Adipocyte (in vitro differentiated cells): ENCODE measurements at places on chromosomes 12 and 14.
A peak's percentile ranks its signal among the peaks of the same experiment; 100 is the strongest.

DNA sequence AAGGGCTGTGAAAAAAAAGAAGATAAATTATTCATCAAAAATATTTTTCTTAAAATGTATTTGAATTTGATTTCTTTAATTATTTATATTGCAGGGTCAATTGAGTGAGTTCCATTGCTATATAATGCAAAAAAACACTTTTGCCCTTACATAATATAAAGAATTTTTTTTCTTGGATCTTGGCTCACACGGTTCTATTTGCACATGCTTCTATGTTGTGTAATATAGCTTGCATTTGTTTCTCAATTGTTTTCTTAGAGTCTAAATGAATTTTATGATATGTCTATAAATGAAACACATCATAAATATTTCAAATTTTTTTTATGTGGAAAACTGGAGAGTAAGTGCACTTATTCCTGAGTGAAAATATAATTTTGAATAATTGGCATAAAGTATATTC is 694.2 kb downstream of the SLC6A15 start:
- peak; percentile 63 for DNase-seq

GRCh38 chr12:116236148-116236731 is 41.3 kb downstream of the MED13L start:
- DNase-seq = peak; percentile 75

DNA sequence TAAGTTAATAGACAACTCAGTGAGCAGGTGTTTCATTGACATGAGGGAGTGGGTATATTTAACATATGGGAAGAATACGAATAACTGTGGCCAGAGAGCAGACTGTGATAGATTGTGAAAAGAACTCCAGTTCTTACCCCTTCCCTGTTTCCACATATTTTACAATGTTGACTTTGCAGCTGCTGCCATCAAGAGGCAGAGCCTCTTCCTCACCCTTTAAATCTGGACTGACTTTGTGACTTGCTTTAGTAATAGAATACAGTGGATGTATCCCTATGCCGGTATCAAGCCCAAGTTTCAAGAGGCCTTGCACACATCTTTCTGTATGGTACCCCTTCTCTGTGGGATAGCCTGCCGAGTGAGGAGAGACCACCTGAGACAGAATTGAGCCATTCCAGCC is 356.7 kb downstream of the ETNK1 start:
- peak; percentile 13 for DNase-seq

DNA sequence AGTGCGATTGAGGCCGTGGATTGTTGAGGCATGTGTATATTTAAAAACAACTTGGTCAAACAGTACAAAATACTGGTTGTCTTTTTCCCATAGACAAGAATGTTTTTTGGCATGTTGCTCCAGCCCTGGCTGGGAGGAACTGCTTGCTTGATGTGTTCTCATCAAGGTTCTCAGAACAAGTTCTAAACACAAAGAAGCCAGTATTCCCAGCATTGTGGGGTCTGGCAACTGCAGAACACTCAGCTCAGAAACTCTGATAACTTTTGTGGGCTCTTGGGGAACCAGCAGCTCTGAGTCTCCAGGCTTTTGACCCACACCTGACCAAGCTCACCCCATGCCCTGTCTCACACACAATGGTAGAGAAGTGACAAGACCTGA is 27.1 kb upstream of the DICER1 start:
- DNase-seq = peak; percentile 20

- DNase-seq = peak; percentile 26
Measured at GRCh38 chr12:84793558-84794367, 118.8 kb downstream of the SLC6A15 start.

DNA sequence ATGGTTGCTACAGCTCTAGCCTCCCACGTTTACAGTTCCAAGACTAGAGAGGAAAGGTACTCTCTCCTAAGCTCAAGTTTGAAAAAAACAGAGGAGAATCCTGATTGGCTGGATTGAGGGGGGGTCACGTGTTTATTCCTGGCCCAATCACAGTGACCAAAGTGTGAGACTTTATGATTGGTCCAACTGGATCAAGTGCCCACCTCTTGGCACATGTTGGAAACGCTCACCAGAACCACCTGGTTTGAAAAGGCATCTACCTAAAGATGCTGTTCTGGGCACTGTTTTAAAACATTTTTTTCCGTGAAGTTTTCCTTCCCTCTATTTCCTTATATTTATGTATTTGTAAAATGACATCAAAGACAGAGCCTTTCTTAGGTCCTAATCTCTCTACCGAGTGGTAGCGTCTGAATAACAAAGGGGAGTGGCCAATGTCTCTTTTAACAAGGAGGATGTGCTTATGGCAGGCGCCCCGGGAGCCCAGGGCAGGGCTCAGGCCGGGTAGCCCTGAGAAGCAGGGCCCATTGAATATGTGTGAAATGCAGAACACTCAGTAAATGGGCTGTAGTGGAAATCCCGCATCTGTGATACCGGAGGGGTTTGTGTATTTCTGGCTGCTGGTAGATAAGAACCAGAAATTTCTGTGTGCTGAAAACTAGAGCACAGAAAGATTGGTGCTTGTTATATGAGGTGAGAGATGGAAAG is 146.2 kb downstream of the ATP23 start:
- DNase-seq = no peak

DNA sequence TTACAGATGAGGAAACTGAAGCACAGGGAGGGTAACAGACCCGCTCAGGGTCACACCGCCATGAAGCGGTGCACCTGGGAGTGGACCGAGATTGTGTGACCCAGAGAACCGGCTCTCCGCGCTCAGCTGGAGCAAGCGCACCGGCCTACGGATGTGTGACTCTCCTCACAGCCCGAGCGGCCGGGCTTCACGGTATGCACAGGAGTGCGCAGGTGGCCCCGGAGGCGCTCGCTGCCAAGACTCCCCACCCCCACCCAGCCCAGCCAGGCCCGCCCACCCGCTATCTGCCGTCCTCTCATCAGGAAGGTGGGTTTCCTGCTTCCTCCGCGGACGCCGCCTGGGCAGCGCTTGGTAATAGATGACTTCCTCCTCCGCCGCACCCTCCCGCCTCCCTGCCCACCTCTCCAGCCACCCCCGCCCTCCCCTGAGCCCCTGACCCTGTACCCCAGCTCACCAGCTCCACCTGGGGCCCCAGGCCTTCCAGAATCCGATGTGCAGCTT is 110.7 kb downstream of the NCOR2 start:
- DNase-seq = no peak

DNA sequence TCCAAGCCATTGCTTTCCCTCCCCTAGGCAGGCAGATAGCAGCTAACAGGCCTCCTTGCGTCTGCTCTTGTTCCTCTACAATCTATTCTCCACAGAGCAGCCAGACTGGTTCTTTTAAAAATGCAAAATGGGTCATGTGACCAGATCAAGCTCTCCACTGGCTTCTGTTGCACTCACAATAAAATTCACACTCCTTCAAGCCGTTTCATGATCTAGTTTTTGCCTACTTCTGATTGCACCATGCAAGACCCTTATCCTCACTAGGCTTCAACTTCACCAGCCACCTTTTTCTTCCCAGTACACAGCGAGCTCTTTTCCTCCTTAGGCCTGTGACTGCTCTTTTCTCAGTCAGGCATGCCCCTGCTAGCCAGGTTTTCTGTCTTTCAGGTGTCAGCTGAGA is 6.1 kb upstream of the KRAS start:
- no peak for DNase-seq

GRCh38 chr14:77082356-77082755 is 15.7 kb upstream of the CIPC start:
- no peak for DNase-seq

DNA sequence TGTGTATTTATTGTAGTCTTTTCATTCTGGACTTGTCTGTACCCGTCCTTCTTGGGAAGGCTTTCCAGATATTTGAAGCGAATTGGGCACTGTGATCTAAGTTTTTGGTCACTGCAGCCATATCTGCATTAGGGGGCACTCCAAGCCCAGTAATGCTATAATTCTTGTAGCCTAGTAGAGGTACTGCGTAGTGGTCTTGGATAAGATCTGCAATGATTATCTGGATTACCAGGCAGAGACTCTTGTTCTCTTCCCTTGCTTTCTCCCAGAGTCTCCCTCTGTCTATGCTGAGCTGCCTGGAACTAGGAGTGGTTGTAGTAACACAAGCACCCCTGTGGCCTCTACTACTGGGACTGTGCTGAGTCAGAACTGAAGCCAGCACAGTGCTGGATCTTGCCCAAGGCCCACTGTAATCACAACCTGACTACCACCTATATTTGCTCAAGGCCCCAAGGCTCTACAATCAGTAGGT is 30.0 kb downstream of the SLC38A2 start:
- peak; percentile 55 for DNase-seq

GRCh38 chr12:114864837-114865551 is 181.0 kb upstream of the TBX3 start:
- no peak for DNase-seq

GRCh38 chr12:65742018-65743010 is 82.0 kb upstream of the HMGA2 start:
- DNase-seq = peak; percentile 82

DNA sequence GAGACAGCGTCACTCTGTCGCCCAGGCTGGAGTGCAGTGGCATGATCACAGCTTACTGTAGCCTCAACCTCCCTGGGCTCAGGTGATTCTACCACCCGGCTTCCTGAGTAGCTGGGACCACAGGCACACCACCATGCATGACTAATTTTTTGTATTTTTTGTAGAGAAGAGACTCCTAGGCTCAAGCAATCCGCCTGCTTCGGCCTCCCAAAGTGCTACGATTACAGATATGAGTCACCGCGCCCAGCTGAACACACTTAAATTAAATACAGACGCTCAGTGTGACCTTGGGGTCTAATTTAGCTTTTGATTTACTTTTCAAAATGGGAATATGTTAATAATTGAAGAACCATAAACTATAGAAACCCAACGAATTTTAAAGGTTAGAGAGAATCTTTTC is 77.2 kb downstream of the C2CD5 start:
- DNase-seq = peak; percentile 92

DNA sequence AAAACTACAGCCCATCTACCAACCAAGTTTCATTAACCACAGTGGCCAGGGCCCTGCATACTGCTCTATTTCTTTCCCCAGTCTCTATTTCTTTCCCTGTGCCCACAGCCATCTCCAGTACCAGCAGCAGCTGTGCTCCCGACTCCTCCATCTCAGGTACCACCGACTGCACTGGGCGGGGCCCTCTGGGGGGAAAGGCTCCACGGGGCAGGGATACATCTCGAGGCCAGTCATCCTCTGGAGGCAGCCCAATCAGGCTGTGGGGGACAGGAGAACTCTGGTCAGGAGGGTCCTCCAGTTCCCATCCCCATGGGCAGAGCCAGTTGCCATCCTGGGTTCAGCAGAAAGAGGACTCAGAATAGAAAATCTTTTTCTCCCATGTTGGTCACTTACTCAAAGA is 3.0 kb downstream of the CDK4 start:
- DNase-seq = no peak

DNA sequence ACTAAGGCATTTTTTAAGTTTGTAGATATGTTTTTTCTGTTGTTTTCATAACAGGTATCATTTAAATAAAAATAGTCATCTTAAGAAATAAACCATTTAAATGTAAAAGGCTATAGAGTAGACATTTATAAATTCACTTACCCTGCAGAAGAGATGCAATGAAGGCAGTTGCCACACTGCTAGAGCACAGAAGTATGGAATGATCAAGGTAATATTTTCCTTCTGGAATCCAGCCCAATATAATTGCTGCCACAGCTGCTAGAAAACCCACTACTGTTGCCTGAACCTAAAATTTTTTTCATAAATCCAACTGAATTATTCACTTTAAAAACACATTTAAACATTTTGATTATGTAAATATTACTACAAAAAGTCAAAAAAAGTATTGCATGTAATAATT is 69.2 kb downstream of the SLC41A2 start:
- DNase-seq = no peak

GRCh38 chr12:24152270-24152669 is 202.8 kb upstream of the SOX5 start:
- DNase-seq = no peak

DNA sequence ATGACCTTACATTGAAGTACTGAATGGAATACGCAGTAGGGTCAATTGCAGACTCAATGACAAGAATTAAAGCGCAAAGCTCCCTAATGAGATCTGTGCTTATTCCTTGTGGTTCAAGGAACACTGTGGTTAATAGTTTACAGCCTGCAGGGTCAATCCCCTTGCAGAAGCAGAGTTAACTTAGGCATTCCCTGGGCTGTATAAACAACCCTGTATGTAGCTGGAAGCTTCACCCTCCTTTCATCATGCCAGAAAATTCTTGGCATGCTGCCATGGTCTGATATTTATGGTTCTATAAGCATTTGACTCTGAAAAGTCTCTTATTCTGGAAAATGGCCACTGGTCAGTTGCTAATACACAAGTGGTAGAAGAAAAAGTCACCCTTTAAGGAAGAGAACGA is 227.7 kb downstream of the NOVA1 start:
- DNase-seq = peak; percentile 7

GRCh38 chr12:94026596-94026995 is 121.8 kb upstream of the PLXNC1 start:
- peak; percentile 40 for DNase-seq

GRCh38 chr14:91108941-91109611 is 4.8 kb upstream of the DGLUCY start:
- DNase-seq = no peak

GRCh38 chr12:120416490-120417216 is 21.3 kb upstream of the COX6A1 start:
- DNase-seq = no peak

GRCh38 chr14:69997849-69998248 is 118.6 kb downstream of the SMOC1 start:
- peak; percentile 26 for DNase-seq

DNA sequence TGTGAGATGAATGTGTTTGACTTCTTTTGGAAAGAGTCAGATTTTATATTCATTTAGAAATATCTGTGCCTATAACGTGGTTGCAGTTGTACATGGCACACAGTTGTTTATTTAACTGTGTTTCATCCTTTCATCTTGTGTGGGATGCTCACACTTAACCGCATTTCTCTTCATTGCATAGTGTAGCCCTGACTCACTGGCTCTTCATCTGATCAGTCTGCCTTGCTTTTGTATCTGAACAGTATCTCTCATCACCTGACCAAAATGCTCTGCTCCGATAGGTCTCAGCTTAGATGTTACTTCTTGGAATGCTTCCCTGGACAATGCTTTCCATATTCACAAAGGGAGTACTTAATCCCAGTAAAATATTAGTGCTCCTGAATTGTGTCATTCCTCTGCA is 83.4 kb downstream of the PDE3A start:
- peak; percentile 48 for DNase-seq

DNA sequence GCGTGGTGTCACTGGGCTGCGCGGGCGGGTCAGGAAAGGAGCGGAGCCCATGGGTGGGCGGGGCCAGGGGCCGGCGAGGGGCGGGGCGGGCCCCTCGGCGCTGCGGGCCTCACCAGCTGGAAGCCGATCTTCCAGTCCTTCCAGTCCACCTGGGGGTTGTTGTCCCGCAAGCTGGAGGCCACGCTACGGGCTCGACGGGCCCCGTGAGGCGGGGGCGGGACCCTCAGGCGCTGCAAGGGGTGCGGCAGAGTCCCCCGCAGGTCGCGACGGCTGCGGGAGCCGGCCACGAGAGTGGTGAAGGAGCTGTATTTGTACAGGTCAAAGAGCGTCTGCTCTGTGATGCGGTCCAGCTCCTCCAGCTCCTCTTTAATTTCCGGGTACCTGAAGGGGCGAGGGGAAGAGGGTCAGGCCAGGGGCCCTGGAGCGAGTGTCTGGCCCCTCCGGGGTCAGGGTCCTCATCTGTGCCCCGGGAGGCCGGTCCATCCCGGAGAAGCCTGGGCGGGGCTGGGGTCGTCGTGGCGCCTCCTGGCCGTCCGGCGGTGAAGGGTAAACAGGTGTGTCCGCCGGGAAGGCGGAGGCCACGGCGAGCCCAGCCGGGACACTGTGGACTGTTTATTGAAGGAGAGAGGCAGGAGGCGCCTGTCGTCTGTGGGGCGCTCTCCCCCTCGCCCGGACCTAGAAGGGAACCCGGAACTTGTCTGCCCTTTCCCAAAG is 11.9 kb downstream of the SCNN1A start:
- peak; percentile 88 for DNase-seq

- DNase-seq = no peak
Measured at GRCh38 chr12:94033101-94033500, 115.3 kb upstream of the PLXNC1 start.
